ENCODE measurements at places on chromosomes 3 and 15.
A peak's percentile ranks its signal among the peaks of the same experiment; 100 is the strongest.

DNA sequence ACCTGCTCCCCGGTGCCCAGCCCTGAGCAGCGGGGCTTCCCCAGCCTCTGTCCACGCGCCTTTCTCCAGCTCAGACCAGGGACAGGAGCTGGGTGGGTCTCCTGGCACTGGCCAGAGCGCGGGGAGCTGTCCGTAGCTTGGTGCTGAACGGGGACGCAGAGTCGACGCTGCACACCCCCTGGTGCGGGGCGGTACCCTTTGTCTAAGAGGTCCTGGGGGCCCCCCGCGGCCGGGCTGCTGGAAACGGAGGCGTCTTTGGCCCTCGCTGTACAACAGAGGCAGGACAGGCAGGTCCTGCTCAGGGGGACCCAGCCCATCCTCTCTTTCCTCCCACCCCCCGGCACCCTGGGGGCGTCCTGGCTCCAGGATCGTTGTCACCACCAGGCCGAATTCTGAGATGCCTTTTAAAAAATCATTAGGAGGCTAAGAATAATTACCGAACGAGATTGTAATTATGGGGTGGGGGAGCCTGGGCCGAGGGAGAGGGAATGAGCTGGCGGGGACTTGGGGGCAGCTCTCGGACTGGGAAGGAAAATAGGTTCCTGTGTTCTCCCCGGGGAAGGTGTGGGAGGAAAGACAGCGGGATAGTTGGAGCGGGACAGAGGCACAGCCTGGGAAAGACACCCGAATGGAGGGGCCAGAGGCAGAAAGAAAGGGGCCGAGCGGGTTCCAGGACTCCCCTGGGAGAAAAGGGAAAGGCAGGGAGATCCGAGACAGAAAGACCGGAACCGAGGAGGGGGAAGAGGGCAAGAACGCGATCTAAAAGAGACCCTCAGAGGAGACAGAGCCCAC lies 4.1 kb upstream of the SKOR1 start:
- no peak for DNase-seq

GRCh38 chr3:170862618-170863374 lies 7.2 kb downstream of the RPL22L1 start:
- no peak for DNase-seq

GRCh38 chr15:32736701-32737061 lies 18.9 kb downstream of the GREM1 start:
- DNase-seq: no peak

- no peak for DNase-seq
Observed at GRCh38 chr3:125460233-125460632, 59.8 kb downstream of the SNX4 start.

DNA sequence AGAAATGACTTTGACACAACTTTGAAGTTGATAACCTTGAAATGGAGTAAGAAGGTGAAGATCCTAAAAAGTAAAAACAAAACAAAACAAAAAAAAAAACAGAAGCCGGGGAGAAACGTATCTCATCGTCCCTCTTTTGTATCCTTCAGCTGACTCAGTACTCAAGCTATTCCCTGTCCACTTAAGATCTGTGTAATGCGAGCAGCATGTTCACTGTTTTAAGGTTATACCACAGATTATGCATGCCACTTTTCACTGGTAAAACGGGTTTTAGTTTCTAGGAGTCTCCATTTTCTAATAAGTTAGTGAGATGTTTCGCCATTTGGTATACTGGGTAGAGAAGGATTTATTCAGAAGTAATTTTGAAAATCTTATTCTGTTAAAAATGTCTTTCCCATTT lies 324.3 kb downstream of the FEZF2 start:
- DNase-seq: no peak

- DNase-seq: no peak
Observed at GRCh38 chr15:59218710-59219109, 12.1 kb downstream of the LDHAL6B start.

GRCh38 chr15:43775411-43775965 lies 1.3 kb downstream of the ELL3 start:
- DNase-seq: no peak

DNA sequence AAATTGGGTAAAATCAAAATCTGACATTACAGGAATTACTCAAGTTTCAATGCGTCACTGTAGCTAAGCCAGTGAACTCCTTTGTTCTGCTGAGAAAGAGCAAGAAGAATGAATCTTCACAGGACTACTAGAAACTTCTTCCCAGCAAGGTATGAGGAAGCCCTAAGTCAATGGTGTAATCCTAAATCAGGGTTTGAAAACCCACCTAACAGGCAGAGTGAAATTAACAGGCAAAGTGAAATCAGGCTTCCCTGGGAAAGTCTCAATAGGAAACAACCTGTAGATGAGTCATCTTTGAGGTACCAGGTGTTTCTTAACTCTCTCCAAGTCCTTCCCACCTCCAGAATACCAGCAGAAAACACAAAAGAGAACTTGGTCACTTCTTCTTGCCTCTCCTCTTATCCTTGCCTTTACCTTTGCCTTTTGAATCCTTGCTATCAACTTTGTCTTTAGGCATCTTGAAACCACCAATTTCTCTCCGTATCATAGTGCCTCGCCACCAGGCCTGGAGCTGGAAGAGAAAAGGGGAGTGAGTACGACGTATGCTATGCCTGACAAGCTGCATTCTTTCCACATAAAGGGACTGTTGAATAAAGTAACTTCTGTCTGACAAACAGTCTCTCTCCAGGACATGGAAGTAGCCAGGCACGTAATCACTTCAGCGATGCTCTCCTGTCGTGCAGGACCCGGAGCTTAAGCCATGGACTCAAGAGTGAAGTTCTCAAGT lies 60.6 kb upstream of the RPL35A start:
- DNase-seq: no peak

DNA sequence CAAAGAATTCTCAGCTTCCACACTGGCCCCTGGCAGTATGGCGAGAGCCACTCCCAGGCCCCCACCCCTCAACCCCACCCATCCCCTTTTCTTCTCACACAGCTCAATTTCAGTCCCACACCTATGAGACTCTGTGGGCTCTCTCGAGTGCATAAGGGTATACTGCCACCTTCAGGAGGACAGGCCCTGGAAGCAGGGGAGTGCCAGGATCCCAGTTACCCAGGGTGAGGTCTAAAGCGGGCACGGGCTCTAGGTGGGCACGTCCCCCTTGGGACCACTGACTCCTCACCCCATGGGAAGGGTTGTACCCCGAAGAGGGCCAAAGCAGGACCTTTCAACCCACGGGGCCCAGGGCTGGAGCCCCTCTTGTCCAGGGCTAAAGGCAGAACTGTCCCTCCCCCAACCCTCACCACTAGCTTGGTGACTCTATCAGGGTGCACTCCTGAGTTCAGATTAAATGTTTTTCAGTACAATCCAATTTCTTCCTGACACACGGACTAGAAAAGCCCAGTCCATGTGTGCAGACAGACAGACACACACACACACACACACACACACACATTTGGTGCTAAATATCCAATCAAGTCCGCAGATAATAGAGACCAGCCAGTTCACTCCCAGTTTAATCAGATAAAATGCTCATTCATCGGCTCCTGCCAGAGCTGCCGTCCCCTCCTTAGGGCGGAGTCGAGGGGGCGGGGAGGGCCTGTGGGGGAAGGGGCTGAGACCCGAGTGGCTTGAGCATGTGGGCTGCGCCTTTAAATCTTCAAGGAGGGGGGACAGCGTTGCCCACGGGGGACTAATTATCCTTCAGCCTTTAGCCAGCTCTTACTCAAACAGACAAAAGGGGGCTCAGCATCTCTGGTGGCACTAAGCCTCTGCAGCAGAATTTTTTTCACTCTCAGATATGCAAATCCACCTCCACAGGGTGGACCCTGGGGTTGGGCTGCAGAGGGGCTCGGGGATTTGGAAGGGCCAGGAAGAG lies 59.3 kb downstream of the CYP11A1 start:
- no peak for DNase-seq

DNA sequence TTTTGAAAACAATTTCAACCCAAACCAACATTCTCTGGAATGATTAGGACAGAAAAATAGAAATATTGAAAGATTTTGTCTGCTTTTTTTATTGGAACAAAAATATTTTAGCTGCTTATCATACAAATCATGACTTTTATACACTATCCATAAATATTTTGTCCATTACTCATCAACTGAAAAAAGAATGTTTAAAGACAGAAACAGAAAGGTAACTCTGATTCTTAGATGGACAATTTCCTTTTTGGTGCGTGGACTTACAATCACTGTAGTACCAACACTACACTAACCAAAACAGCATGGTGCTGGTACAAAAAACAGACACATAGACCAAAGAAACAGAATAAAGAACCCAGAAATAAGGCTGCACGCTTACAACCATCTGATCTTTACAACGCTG lies 582.8 kb upstream of the CCDC54 start:
- DNase-seq: no peak

- peak; percentile 53 for DNase-seq
Observed at GRCh38 chr15:101045236-101045646, 126.1 kb downstream of the LRRK1 start.

GRCh38 chr3:117170094-117170493 lies 460.5 kb downstream of the TUSC7 start:
- DNase-seq: no peak

DNA sequence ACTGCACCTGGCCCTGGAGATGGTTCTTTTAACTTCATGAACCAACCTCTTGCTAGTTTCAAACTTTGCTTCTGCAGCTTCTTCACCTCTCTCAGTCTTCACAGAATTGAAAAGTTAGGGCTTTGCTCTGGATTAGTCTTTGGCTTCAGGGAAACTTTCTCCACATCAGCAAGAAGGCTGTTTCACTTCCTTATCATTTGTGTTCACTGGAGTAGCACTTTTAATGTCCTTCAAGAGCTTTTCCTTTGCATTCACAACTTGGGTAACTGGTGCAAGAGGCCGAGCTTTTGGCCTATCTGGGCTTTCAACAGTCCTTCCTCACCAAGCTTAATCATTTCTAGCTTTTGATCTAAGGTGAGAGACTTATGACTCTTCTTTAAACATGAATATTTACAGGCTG lies 15.7 kb upstream of the TM2D3 start:
- no peak for DNase-seq

- DNase-seq: no peak
Observed at GRCh38 chr3:14837186-14837877, 18.6 kb downstream of the FGD5 start.

DNA sequence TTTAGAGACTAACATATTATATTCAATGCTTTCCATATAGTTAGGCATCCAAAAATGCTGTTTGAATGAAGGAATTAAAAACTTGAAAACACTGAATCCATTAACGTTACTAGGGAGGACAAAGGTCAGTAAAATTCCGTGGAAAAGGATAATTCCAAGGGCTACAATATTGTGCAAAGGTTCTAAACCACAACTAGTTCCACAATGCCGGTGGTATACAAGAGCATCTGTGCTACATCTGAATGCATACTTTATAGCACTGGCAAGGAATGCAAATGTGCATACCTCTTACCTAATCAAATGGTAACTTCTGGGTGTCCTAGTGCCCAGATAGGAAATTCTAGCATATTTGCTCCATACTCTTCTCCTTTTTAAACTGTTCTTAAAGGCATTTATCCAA lies 2.2 kb downstream of the ICE2 start:
- DNase-seq: no peak

GRCh38 chr3:11245827-11246662 lies 26.2 kb upstream of the ATG7 start:
- DNase-seq: no peak

DNA sequence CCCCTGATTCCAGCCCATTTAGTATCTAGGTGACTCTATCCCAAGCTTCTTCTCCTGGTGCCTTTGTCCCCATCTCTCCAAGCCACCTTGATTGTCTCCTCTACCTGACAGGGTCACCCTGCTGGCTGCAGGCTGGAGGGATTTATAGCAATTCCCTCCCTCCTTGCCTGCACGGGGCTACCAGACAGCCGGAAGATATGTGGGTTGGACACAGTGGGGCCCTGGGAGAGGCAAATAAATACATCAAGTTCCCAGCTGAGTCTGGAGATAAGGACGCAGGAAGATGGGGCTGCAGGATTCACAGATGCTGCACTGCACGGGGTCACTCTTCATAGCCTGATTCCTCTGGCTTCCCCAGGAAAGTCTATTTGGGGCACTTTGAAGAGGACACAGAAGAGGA lies 9.3 kb upstream of the ISLR2 start:
- no peak for DNase-seq

DNA sequence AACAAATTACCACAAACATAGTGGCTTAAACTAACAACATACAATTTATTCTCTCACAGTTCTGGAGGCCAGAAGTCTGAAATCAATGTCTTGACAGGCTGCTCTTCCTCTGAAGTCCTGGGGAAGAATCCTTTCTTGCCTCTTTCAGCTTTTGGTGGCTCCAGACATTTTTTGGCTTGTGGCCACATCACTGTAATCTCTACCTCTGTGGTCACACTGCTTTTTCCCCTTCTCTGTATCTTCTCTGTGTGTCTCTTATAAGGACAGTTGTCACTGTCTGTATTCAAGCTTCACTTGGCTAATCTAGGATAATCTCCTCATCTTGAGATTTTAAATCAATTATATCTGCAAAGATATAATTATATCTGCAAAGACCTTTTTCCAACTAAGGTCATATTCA lies 80.3 kb upstream of the ABHD2 start:
- no peak for DNase-seq

- DNase-seq: no peak
Observed at GRCh38 chr15:63075015-63075983, 32.8 kb downstream of the TPM1 start.

- DNase-seq: no peak
Observed at GRCh38 chr3:11245276-11245675, 26.9 kb upstream of the ATG7 start.

DNA sequence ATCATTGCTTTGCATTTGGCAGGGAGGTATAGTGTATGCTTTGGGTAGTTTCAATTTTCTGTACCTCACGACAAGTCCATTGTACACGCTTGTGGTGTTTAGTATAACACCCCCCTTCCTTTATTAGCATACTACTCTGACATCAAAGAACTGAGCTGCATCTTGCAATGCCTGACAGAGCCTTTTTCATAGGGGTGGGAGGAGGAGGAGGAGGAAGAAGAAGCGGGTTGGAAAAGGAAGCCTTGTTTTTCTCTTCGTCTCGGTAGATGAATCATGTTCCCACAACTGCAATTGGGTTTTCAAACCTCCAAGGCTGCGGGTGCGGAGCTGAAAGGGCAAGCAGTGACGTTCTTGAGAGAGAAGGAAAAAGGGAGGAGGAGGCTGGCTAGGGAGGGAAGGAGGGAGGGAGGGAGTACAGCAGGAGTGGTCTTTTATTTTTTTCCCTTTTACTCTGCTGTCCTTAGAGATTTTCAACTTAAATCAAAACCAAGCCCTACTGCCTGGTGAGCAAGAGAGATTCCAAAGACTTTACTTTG lies 175.7 kb downstream of the KLHL25 start:
- peak; percentile 91 for DNase-seq
